ENCODE measurements at places on chromosomes 4 and X.
A peak's percentile ranks its signal among the peaks of the same experiment; 100 is the strongest.

- DNase-seq: no peak
Measured at GRCh38 chrX:21905953-21906352, 34.6 kb upstream of the SMS start.

GRCh38 chr4:3442460-3442958, 741 bp downstream of the HGFAC start:
- no peak for DNase-seq

- no peak for DNase-seq
Measured at GRCh38 chrX:22136711-22137110, 104.6 kb downstream of the PHEX start.

DNA sequence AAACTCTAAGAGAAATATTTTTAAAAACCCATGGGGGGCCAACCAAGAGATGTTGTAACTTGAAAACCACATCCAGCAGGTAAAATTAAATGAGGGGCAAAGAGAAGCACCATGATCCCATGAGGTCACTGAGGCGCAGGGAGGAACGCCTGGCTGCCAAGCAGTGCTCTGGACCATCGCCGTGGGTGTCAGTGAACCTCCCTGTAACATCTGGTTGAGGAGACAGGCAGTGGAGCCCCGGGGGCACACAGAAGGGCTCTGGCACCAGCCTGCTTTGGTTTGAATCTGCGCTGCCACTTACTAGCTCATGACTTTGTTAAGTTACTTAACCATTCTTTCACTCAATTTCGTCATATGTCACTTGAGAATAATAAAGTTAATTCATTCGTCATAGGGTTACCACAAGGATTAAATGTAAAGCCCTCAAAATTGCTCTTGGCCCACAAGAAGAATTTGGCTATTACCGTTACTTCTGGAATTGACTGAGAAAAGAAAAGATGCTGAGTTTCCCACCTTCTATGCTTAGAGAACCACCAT, 41.6 kb upstream of the SLC25A4 start:
- no peak for DNase-seq

GRCh38 chr4:37246891-37247290, 2.3 kb downstream of the NWD2 start:
- no peak for DNase-seq

- no peak for DNase-seq
Measured at GRCh38 chrX:138150709-138151108, 560.8 kb downstream of the FGF13 start.

GRCh38 chrX:55754861-55755294, 37.3 kb downstream of the RRAGB start:
- no peak for DNase-seq

DNA sequence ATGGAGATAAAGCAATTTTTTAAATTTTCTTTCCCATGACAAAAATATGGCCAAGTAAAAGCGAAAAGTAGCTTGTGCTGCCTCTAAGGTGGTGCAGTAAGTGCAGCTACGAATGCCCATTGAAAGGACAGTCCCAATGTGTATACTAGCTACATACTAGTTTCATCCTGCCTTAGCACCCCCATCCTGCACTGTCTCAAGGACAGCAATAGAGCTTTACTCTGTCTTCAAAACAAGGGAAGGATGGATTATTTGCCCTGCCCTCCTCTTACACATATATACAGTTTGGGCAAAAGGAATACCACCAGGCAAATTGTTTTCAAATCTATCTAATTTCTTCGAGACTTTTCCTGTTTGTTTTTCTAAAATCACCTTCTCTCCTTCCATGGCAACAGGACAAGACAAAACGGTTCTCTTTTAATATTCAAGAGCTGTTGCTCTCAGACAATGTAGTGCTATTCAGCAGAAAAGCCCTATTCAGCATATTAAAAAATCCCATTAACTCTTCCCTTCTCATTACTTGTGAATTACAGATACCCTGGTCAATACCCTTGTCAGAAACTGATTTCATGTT, 75.1 kb upstream of the SLC7A11 start:
- no peak for DNase-seq

- no peak for DNase-seq
Measured at GRCh38 chrX:126393284-126393683, 159.3 kb downstream of the DCAF12L1 start.

- DNase-seq: no peak
Measured at GRCh38 chr4:127212701-127213100, 420.1 kb upstream of the INTU start.

GRCh38 chr4:1169171-1169671, 3.2 kb downstream of the SPON2 start:
- no peak for DNase-seq

- DNase-seq: no peak
Measured at GRCh38 chr4:144384408-144384807, 243.9 kb upstream of the GYPA start.

DNA sequence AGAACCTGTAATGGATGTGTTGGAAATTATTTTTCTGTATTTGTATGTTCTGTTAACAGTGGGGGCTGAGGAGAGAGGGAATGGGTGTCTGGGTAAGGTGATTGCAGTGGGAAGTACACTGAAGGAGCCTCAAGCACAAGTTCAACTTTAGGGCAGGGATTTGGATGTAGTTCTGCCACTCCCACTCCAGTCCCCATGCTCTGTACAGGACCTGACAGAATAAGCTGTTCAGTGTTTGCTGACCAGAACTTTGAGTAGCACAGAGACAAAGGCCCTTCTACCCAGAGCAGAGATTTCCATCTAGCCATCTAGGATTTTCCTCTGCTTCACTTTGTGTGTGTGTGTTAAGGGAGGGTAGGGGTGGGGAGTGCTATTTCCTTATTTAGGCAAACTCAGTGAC, 49.2 kb downstream of the VSIG4 start:
- no peak for DNase-seq

- DNase-seq: peak; percentile 6
Measured at GRCh38 chrX:120358737-120359456, 3.0 kb upstream of the ATP1B4 start.

DNA sequence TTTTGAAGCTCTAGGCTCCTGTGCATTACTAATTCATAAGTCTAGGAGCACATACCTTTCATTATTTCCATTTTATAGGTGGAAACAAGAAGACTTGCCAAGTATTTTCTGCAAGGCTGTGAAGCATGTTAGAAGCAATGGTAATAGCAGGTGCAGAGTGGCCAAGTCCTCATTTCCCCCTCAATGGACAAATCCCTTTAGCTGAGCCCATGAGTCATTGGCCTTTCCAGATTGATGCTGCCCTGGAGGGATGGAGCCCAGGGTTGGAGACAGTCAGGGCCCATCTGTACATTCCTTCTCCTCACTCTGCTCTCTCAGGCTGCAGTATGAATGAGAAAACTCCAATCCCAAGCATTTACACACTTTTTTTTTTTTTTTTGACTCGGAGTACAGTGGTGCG, 6.6 kb downstream of the MGST2 start:
- no peak for DNase-seq

DNA sequence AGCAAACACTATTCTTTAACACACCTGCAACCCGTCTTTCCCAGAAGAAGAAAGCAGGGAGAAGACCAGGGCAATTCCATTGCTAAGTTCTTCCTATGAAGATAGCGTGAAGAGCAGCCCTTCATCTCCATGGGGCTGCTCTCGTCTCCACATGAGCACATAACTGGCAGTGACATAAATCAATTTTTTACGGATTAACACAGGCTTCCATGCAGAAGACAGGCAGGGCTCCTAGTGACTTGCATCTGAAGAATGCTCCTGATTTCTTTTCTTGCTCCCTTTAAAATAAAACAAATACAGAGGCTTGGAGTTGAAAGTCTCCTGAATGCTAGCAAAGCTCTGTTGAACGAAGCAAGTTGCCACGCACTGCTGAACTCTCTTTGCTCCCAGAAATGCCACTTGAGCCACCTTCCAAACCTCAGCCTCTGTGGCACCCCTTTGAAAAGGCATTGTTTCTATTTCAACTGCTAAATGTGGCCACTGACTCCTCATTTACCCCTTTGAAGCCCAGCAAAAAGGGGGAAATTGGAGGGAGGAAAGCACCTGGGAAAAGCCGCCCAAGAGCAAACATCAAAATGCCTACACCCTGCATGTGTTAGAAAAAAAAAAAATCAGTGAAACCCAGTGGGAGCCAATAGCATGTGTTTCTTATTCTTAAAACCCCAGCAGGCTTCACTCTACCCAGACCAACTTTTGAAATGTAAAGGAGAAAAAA, 383.7 kb downstream of the IDS start:
- no peak for DNase-seq

GRCh38 chr4:122873821-122874593, 47.4 kb downstream of the FGF2 start:
- DNase-seq: no peak

GRCh38 chr4:22661443-22661842, 31.3 kb upstream of the GBA3 start:
- DNase-seq: no peak

DNA sequence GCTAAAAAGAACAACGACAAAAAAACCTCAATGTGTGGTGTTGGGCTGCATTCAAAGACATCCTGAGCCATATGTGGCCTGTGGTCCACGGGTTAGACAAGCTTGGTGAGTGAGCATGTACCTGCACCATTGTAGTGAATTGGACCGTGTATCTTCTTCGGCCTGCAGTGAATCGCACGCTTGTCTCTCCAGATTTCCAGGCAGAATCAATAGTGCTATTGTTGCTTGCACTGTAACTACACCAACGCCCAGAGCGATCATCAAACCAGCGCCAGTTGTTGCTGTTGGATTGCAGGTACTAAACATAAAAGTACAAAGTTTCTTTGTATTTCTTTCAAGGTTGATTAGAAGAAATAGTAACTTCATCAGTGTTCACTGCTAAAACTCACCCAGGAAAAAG, 101.6 kb downstream of the HUWE1 start:
- no peak for DNase-seq

- DNase-seq: no peak
Measured at GRCh38 chr4:131488772-131489171, 1660.3 kb upstream of the PCDH10 start.

DNA sequence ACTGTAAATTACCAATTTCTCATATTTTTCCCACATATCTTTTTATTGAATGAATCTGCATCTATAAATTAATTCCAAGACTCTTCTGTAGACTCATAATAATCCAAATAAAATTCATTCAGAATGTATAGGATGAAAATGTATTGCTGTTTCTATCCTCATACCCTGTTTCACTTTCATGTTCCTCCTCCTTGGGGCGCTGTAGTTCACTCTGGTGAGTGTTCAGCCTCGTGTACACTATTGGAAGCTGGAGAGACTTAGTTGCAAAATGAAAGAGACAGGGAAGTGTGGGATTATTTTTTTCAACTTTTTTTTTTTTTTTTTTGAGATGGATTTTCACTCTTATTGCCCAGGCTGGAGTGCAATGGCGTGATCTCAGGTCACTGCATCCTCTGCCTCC, 296.1 kb downstream of the TLL1 start:
- no peak for DNase-seq

DNA sequence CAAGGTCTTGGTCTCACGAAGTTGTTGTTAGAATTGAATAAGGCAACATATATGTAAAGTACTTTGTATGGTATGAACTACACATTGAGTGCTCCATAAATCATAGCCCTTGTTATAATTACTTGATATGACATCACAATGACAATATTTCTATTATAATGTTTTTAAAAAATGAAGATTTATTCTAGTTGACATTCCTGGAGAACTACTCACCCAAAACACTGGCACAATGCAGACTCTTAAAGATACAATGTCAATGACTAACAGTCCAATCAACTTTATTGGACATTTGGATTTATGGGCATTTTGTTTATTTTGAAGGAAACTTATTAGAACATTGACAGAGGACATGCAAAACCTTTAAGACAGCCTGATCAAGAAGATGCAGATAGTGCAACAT, 55.3 kb downstream of the ASB9 start:
- DNase-seq: no peak

GRCh38 chr4:99754756-99755155, 61.9 kb upstream of the DAPP1 start:
- no peak for DNase-seq

DNA sequence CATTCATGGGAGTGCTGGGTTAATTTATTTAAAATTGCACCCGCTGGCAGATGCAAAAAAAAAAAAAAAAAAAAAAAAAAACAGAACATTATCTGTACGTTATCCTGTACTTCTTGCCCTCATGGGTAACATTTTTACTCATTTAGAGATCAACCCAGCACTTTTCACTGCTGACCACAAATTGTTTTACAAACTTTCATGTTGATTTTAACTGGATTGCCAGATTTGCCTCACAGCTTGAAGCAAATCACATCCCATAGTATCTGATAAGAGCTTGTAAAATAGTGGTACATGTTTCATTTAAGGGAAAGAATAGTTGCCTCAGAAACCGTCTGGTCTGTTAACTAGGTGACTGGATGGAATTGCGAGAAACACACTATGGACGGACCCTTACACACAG, 640.8 kb downstream of the TRIML1 start:
- no peak for DNase-seq

DNA sequence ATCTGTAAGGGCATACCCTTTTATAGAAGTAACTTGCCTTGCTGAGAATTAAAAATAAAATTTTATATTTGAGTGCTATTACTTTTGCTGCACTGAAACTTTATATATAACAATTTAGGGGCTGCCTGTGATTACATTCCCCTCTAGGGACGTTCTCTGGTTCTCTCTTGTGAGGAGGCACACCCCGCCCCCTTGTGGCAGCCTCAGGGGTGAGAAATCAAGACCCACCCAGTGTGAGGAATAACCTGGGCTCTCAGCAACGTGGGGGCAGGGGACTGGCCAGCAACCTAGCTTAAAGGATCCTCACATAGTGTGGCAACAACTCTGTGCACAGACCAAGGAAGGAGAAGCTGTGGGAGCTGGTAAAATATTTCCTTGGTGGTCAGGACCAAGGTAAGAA, 43.7 kb downstream of the MAGEA9 start:
- no peak for DNase-seq

DNA sequence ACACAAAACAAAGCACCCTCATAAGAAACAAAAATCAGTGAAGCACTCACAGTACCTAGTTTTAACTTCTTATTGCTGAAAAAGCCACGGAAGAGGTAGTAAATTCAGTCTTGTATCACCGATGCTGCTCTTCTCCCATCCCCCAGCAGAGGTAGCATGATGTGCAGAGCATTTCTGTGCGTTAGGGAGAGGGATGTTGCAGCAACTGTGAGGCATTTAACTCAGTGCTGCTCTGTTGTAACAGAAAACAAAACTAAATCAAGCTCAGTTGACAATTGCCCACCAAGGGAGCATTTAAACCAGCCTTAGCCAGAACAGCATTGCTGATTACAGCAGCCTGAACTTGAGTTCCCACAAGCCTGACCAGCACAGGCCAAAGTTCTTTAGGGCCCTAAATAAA, 1279.7 kb upstream of the ADGRL3 start:
- DNase-seq: no peak

DNA sequence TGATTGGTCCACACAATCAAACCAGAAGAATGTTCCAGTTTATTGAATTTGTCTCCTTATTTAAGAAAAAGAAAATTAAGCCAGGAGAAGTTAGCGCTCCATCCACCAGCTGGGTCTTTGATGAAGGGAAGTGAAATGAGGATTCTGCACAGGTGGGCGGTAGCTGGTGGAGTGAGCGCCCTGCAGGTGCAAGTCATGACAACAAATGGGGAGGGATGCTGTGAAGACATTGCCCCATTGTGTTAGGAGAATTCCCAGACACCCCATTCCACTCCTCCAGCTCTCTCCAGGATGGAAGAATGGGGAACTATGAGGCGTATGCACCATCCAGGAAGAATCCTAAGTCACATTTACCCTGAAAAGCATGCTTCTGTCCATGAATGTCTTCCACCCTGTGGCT, 22.9 kb downstream of the PLRG1 start:
- no peak for DNase-seq

- DNase-seq: no peak
Measured at GRCh38 chr4:166257891-166258290, 384.9 kb downstream of the TLL1 start.

- no peak for DNase-seq
Measured at GRCh38 chrX:154539077-154539476, 7.6 kb downstream of the G6PD start.

- DNase-seq: no peak
Measured at GRCh38 chr4:44756559-44756958, 30.2 kb upstream of the GNPDA2 start.

All from stimulated activated CD4-positive, alpha-beta T cell treated with anti-CD3 and anti-CD28 coated beads, Interleukin-12 subunit alpha, Interleukin-12 subunit beta, amount 100 ng/mL, for 24 hours (primary cell).